Ascending aorta (tissue), 2 donors: ENCODE measurements at places on chromosomes 3 and 15.

GRCh38 chr3:126284258-126284904, 72.8 kb downstream of the KLF15 start:
- no peaks in the 10 kb centered on the region for H3K4me1 ChIP-seq
- H3K36me3 ChIP-seq = no peaks in the 10 kb centered on the region
- no peak overlapping the region for H3K27ac ChIP-seq
- no peaks in the 10 kb centered on the region for H3K27me3 ChIP-seq
- DNase-seq = no peak

- peaks cover 5% of the 10 kb centered on the region for H3K4me1 ChIP-seq
- H3K4me3 ChIP-seq = no peak overlapping the region
- H3K27me3 ChIP-seq = no peaks in the 10 kb centered on the region
- H3K36me3 ChIP-seq = no peaks in the 10 kb centered on the region
- H3K27ac ChIP-seq = no peak overlapping the region
- DNase-seq = no peak
Measured at GRCh38 chr3:125103406-125103805, 47.6 kb upstream of the HEG1 start.

- H3K4me1 ChIP-seq = no peaks in the 10 kb centered on the region
- H3K36me3 ChIP-seq = no peaks in the 10 kb centered on the region
- H3K4me3 ChIP-seq = no peak overlapping the region
- no peak overlapping the region for H3K27ac ChIP-seq
- no peaks in the 10 kb centered on the region for H3K27me3 ChIP-seq
- no peak for DNase-seq
Measured at GRCh38 chr15:64599226-64599625, 138.8 kb downstream of the ZNF609 start.

- no peaks in the 10 kb centered on the region for H3K36me3 ChIP-seq
- no peaks in the 10 kb centered on the region for H3K4me1 ChIP-seq
- H3K27ac ChIP-seq = no peak overlapping the region
- H3K4me3 ChIP-seq = no peak overlapping the region
Measured at GRCh38 chr3:111794711-111795110, 64.4 kb upstream of the PHLDB2 start.

GRCh38 chr15:66025015-66025452, 155.7 kb downstream of the RAB11A start:
- no peak overlapping the region for H3K27ac ChIP-seq
- H3K27me3 ChIP-seq = no peaks in the 10 kb centered on the region
- no peaks in the 10 kb centered on the region for H3K36me3 ChIP-seq
- DNase-seq = no peak

GRCh38 chr15:73748730-73749129, 4.4 kb downstream of the INSYN1 start:
- no peak for DNase-seq
- no peaks in the 10 kb centered on the region for H3K36me3 ChIP-seq
- H3K27me3 ChIP-seq = no peaks in the 10 kb centered on the region
- no peak overlapping the region for H3K4me3 ChIP-seq

DNA sequence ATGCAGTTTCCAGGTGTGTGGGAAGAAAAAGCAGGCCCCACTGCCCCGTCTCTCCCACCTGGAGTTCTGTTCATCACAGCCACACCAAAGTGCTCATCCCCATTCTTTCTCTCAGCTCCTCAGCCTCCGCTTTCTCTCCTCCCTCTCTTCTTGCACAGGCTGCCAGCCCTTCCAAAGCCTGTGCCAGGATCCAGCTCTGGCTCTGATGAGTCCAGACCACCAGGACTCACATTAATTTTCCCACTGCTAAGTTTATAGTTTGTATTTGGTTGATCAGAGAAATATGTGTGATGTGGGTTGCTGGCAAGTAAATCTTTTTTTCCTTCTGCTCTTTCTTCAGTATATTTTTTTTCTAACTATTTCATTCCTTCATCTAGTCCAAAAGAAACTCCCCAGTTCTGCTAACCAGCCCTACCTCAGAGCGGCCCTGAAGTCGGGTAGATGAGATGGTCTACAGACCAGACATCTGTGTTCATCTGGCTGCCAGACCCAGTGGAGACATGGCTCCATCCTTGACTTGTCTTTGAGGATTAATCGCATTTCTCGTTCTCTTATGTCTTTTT, 49.8 kb downstream of the BOC start:
- H3K27me3 ChIP-seq = no peaks in the 10 kb centered on the region
- peak overlapping the region; percentile 75 for H3K27ac ChIP-seq
- no peaks in the 10 kb centered on the region for H3K36me3 ChIP-seq
- no peak for DNase-seq

GRCh38 chr3:45462522-45463265, 74.3 kb downstream of the LARS2 start:
- DNase-seq = no peak
- H3K4me1 ChIP-seq = no peaks in the 10 kb centered on the region
- no peaks in the 10 kb centered on the region for H3K27me3 ChIP-seq
- no peak overlapping the region for H3K4me3 ChIP-seq
- H3K36me3 ChIP-seq = peaks cover 33% of the 10 kb centered on the region
- no peak overlapping the region for H3K27ac ChIP-seq

DNA sequence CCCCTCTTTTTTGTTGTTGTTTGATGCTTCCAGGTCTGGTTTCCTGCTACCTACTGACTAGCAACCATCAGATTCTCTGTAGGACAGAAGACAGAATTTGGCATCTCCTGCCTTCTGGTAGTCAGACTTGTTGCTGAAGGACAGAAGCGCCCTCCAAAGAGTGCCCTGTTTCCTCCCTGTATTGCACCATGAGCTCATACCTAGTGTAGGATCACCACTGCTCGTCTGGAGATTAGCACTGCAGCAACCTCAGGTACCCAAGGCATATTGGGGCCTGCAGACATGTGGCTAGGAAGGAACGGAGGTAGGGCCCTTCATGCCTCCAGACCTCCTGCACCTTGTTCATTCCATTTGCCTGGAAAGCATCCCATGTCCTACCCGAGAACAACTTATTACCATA, 78.1 kb downstream of the NPTN start:
- H3K4me3 ChIP-seq = no peak overlapping the region
- H3K36me3 ChIP-seq = peaks cover 27% of the 10 kb centered on the region
- no peak for DNase-seq
- no peak overlapping the region for H3K27ac ChIP-seq

DNA sequence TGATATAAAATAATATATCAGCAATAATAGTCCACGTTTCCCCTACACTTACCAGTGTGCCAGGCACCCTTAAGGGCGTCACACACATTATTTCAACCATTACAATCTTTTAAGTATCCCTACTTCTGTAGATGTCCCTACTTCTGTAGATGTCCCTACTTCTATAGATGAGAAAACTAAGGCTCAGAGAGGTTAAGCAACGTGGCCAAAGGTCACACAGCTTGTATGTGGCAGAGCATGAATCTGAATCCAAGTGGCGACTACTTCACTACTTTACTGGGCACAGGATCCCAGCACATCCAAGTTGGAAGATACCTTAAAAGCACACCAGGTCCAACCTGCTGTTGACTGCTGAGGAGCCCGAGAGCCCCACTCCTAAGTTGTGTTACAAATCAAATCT, 77.5 kb downstream of the TLE3 start:
- H3K4me1 ChIP-seq = peaks cover 24% of the 10 kb centered on the region
- H3K27me3 ChIP-seq = no peaks in the 10 kb centered on the region
- no peak overlapping the region for H3K4me3 ChIP-seq
- H3K36me3 ChIP-seq = no peaks in the 10 kb centered on the region
- no peak overlapping the region for H3K27ac ChIP-seq
- DNase-seq = no peak

- H3K27ac ChIP-seq = no peak overlapping the region
- H3K4me3 ChIP-seq = no peak overlapping the region
- peak; percentile 71 for DNase-seq
- H3K4me1 ChIP-seq = peaks cover 9% of the 10 kb centered on the region
Measured at GRCh38 chr3:122890077-122890719, 95.3 kb downstream of the SLC49A4 start.

DNA sequence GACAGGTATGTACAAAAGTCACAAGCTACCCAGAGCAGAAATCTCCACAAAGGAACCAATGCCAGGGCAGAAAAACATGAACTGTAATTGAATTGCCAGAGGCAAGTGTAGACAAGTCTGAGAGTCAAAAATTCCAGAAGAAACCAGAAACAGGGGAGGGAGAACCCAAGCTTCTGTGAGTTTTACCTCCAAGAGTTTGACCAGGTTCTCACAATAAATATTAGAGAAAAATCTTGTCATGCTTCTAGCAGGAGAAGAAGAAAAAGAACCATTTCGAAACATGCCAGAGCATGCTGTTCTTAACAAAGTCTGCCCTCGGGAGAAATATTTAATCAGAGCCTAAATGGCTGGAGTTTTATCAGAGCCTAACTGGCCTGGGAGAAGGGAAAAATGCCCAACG, 32.5 kb upstream of the AP3B2 start:
- H3K27ac ChIP-seq = no peak overlapping the region
- H3K27me3 ChIP-seq = no peaks in the 10 kb centered on the region
- no peak for DNase-seq
- no peaks in the 10 kb centered on the region for H3K4me1 ChIP-seq
- no peak overlapping the region for H3K4me3 ChIP-seq

DNA sequence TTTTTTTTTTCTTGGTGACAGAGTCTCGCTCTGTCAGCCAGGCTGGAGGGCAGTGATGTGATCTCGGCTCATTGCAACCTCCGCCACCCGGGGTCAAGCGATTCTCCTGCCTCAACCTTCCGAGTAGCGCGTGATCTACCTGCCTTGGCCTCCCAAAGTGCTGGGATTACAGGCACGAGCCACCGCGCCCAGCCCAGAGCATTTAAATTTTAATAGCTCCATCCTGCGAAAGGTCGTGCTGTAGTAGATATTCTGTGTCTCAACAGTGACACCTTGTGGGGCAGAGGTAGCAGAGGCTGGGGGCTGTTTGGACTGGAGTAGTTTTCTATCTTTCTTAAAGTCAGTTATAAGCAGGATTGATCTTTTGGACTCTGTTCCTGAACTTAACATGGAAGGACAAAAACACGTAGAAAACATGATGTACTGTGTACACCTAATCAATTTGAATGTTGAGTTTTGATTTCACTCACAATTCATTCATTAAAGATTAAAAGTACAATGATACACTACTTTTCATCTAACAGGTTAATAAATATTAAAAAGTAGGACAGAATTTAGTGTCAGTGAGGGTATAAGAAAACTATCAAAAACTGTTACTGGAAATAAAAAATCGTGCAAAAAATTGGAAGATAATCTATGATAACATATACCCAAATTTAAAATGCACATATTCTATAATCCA, 11.0 kb upstream of the PDCD6IP start:
- H3K27ac ChIP-seq = no peak overlapping the region
- peak; percentile 80 for DNase-seq
- no peaks in the 10 kb centered on the region for H3K4me1 ChIP-seq
- peak overlapping the region; percentile 57 for H3K4me3 ChIP-seq

DNA sequence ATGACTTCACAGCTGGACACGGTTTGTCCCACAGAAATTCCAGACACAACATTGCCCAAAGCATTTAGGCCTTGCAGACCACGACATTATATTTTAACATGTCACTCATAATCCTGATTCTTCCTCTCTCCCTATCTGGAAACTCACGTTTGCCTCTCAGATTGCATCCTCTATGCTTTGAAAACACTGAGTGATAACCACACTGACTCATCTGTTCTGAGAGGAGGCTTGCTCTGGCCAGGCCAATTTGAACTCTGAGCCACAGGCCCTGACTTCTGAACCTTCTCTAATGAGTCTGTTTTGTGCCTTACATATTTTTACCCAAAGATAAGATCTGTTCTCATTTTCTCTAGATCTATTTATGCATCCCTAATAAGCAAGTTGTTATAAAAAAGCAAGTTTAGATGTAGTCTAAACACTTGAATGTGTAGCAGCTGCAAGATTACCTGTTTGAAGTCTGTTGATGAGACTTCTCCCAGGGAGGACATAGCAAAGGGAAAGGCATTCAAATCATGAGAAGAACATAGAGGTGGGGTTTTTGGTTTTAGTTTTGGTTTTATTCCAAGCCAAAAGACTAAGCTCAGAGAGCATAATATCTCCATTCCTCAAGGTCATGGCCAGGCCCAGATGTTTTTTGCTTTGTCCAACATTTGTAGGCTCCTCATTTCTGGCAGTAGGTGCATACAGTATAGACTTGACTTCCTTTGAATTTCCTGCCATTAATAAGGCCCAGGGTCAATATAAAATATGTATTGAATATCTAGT, 234.4 kb upstream of the LRTM1 start:
- H3K36me3 ChIP-seq = no peaks in the 10 kb centered on the region
- no peak overlapping the region for H3K4me3 ChIP-seq
- no peak for DNase-seq
- H3K27ac ChIP-seq = no peak overlapping the region
- no peaks in the 10 kb centered on the region for H3K27me3 ChIP-seq

DNA sequence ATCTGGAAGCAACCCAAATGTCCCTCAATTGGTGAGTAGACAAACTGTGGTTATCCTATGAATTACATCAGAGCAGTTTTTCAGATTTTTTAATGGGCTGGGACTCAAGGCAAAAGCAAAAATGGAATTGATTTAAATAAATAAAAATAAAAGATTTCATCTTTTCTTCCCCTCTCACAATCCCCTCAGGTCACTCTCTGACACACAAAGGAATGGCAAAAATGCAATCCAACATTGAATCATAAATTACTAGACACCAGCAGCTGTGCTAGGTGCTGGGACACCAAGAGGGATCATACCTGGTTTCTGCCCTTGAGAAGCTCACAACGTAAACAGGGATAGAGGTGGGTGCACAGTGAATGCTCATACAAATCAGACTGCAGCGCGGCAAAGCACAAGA, 58.8 kb downstream of the CPN2 start:
- H3K4me3 ChIP-seq = no peak overlapping the region
- no peak for DNase-seq
- no peaks in the 10 kb centered on the region for H3K36me3 ChIP-seq
- H3K27ac ChIP-seq = no peak overlapping the region
- H3K27me3 ChIP-seq = no peaks in the 10 kb centered on the region

DNA sequence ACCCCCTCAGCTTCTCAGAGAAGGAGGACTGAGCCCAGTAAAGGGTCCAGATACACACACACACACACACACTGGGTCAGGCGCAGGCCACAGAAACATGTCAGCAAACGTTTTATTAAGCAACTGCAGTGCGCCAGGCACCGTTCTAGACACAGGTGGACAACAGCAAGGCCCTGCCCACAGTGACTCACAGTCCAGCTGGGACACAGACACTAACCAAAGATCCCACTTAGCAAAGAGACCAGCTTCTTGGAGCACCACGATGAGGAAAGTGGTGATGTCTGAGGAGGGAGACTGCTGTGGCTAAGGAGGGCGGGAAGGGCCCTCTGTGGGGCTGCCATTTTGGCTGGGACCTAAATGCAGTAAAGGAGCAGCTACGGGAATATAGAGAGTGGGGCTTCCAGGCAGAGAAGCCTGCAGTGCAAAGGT, 2.8 kb upstream of the VILL start:
- DNase-seq = no peak
- H3K27me3 ChIP-seq = no peaks in the 10 kb centered on the region
- no peak overlapping the region for H3K4me3 ChIP-seq
